ENCODE measurements at places on chromosomes 12 and 14. TPM values are rescaled to one million over a fixed set of nuclear protein-coding genes. Genes with fewer than 3 reads are reported as not detected.

PRB2 gene
- not detected for total RNA-seq

BEST3 gene
- not detected for total RNA-seq

GRCh38 chr12:64706857-64707256 is 52.3 kb downstream of the GNS start:
- DNase-seq, result no peak

- no peak for DNase-seq
Measured at GRCh38 chr14:23408307-23408630, 196 bp upstream of the MYH6 start.

DNA sequence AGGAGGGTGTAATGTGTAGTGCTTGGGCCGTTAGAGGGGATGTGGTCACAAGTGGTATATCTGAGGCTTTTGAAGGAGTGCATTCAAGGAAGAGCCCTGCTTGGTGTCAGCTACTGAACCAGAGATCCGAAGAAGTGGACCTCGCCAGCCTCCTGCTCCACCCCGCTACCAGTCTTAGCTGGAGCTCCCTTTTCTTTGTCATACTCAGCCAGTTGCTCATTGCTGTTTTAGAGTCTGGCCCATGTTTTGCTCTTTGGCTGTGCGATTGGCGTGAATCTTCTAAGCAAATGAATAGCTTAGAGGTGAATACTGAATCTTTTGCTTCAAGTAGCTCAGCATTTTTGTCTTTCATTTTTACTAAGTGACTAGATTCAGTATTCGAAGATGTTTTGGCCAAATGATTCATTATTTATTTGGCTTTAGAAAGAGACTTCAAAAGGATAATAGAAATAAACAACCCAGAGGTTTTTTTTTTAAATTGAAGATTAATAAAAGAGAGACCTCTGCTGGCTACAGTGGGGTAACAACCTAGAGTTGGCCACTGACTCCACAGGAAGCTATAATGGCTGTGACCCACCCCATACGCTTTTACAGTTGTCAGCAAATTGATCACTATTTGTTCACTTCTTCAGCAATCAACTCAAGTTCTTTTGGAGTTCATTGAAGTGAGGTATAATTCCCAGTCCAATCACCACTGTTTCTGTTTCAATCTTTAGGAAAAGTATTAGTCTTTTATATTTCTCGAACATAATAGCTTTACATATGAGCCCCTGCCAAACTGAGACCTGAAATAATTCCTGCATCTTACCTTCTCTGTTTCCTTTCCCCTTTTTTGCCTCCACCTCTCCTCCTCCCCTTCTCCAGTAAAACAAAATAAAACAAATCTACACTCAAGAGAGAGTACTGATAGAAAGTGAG is 19.9 kb downstream of the CDKN1B start:
- DNase-seq, result peak; percentile 92

TTC9 gene
- total RNA-seq, result not detected
